D721Med (cell line): ENCODE measurements at places on chromosomes 3 and 15.

GRCh38 chr3:152455989-152456388 lies 187.3 kb downstream of the MBNL1 start:
- no peak for DNase-seq

GRCh38 chr3:76866729-76867408 lies 173.0 kb upstream of the ROBO2 start:
- DNase-seq, result no peak

DNA sequence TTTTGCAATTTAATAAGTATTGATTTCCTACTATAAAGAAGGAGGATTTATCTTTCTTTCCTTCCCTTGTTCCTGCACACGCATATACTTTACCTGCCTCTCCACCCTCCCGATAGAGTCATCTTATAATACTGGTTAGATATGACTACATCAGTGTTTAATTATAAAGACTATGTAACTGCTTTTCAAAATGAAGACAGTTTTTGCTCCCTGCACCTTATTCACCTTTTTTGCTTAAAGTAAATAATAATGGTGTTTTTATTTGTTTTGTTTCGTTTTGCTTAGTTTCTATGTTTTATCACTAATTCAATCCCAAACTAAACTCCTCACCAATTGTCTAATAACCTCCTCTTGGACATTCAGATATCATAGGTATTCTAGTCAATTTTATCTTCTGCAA lies 101.9 kb upstream of the RORA start:
- no peak for DNase-seq

GRCh38 chr3:179196098-179196497 lies 47.9 kb downstream of the PIK3CA start:
- DNase-seq, result no peak

DNA sequence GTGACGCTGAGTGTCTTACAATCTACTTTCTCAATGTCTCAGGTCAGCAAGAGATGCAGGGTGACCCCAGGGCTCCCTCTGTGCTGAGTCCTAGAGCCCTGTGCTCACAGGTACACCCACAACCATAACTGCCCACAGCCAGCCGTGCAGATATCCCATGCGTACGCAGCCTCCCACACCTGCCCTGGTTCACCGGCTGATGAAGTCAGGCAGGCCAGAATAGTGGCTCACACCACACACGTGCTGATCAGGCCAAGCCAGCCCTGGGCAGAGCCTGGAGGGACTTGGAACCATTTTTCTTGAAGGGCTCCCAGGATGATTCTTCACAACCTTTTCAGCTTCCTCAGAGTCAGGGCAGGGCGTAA lies 63.6 kb upstream of the RPL32 start:
- no peak for DNase-seq

DNA sequence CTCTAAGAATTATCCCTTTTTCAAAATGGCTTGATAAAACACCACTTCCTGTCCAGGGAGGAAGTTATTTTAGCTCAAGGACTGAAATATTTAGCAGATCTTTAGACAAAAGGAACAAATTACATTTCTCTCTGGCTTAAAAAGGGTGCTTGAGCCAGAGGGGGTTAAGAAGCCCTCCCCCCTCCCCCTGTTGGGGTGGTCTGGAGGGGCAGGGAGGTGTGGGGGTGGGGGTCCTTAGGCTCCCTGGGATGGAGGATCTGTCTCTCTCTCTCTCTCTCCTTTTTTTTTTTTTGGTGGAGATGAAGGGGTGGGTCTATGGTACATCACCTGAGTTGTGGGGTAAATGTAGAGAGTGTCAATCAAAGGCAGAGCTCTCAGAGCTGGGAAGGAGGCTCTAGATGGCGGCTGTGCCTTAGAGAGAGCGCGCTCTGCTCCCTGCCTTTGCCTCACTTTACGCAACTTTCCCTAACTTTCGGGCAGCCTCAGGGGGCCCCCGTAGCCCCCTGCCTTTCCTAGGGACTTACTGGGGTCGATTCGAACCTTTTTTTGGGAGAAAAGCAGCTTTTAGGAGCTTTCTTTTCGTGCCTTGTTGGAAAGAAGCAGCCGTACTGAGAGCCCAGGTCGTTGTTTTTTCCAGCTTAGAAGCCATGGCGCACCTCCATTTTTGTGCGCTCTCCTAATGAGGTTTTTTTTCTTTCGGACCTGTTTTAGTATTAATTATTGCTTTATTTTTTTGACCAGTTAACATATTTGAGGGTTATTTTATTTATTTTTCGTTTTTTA lies at the start of gene CHD2:
Gene CHD2 (plus strand): TSS at position 377 of the 783 bp plus-strand sequence. CDS start 914 bp downstream, outside the sequence.
- no peak for DNase-seq

DNA sequence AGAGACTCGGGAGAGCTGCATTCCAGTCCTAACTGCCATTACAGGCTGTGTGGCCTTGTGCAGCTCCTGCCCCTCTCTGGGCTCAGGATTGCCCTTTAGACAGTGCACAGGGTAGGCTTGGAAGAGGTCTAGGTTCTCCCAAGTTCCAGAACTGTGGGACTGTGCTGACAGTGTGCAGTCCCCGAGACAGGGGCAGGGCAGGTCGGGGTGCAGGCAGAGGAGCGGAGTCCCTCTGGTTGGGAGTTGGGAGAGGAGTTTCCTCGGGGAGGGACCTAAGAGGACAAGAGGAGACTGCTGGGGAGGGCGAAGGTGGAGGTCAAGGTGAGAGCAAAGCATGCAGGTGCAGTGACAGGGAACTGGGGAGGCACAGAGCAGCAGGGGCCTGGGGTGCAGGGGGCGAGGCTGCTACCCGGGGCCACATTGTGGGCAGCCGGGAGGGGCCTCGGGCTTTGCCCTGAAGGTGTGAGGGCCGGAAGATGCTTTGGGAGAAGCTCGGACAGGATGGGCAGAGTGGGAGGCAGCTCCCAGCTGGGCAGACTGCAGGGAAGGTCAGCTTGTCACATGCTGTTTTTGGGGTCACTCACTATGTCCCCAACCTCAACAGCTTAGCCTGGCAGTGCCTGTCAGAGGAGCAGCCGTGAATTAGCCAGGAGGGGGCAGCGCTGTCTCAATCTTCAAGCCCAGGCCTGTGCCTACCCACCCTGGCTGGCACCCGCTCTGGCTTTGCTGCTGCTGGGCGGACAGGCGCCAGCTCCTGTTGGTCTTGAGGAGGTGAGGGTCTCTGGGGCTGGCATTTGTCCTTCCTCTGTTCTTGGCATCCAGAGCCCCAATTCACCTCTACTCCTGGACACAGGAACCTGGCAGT lies 15.4 kb upstream of the CSPG4 start:
- DNase-seq, result peak; percentile 68

DNA sequence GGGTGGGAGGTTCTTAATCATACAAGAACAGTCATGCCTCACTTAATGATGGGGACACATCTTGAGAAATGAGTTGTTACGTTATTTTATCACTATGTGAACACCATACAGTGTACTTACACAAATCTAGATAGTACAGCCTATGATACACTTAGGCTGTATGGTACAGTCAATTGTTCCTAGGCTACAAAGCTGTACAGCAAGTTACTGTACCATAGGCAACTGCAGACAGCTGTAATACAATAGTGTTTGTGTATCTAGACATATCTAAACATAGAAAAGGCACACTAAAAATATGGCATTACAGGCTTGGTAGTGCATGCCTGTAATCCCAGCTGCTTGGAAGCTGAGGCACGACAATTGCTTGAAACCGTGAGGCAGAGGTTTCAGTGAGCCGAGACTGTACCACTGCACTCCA lies 55.7 kb upstream of the PLXND1 start:
- no peak for DNase-seq

GRCh38 chr15:76979996-76980520 lies 14.9 kb upstream of the PSTPIP1 start:
- DNase-seq, result no peak

- DNase-seq, result no peak
Observed at GRCh38 chr15:32803631-32804030, 85.8 kb downstream of the GREM1 start.

DNA sequence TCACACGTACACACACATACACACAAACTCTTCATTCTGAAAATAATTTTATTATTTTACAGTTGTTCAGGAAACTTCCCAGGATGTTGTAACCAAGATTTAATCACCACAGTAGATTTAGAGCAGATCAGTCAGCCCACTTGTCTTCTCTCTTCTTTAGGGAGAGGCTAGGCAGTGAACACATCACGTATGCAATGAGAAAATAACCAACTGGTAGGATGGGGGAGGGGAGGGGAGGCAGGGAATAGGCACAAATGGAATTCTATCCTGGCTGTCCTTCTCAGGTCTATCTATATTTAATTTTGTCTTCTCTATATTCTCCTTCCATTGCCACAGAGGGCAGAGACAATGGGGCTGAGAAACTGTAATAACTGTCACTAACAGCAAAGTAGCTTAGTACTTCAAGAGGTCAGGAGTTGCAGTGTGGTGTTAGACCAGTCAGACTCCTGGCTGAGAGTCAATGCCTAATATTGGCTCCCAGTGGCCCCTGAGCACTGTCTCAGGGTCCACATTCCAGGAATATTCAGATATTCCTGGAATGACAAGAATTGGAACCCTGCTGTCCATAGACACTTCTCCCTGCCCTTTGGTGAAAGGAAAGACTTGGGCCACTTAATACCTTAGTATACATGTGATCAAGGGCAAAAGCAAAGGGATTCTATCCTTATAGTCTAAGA lies 2.6 kb upstream of the HCLS1 start:
- no peak for DNase-seq

GRCh38 chr3:194045289-194045688 lies 90.7 kb upstream of the HES1 start:
- DNase-seq, result no peak

DNA sequence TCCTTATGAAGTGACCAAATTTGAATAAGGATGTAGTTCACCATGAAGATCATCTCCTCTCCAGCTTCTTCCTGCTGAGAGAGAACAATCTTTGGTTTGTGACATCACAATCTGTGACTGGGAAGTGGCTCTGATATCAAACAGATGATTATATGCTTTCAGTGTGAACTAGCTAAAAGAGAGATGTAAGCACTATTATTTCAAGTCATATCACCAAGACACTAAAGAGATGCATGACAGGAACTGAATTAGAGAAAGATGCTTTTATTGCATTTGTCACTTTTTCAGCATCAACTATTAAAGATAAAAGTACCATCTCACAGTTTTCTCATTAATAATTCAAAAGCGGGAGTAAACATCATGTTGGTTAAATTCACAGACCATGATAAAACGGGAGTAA lies 3.5 kb downstream of the CHRM5 start:
- no peak for DNase-seq

- DNase-seq, result no peak
Observed at GRCh38 chr15:85619992-85620689, 174.6 kb downstream of the KLHL25 start.

GRCh38 chr3:17634201-17634600 lies 108.2 kb downstream of the TBC1D5 start:
- DNase-seq, result no peak

DNA sequence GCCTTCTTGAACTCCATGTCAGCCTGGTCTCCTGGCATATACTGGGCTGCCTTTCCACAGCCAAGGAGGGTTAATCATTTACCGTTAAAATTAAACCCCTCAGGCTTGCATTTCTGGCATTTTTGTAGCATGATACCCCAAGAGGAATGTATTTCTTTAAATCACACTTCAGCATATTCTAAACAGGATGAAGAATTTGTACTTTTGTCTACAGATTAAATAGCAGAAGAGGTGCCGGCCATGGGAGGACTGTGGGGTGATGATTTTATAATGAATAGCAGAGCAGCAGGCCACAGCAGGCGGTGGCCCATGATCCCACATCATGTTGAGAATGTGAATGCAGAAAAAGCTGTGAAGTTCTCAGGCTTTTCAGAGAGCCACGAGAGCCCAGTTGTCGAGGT lies 90.2 kb downstream of the ARNT2 start:
- DNase-seq, result no peak

GRCh38 chr3:124064050-124064449 lies 72.1 kb upstream of the ROPN1 start:
- DNase-seq, result no peak

GRCh38 chr15:48298914-48299313 lies 32.3 kb upstream of the DUT start:
- no peak for DNase-seq

GRCh38 chr3:178513546-178514380 lies 22.5 kb upstream of the KCNMB2 start:
- no peak for DNase-seq

DNA sequence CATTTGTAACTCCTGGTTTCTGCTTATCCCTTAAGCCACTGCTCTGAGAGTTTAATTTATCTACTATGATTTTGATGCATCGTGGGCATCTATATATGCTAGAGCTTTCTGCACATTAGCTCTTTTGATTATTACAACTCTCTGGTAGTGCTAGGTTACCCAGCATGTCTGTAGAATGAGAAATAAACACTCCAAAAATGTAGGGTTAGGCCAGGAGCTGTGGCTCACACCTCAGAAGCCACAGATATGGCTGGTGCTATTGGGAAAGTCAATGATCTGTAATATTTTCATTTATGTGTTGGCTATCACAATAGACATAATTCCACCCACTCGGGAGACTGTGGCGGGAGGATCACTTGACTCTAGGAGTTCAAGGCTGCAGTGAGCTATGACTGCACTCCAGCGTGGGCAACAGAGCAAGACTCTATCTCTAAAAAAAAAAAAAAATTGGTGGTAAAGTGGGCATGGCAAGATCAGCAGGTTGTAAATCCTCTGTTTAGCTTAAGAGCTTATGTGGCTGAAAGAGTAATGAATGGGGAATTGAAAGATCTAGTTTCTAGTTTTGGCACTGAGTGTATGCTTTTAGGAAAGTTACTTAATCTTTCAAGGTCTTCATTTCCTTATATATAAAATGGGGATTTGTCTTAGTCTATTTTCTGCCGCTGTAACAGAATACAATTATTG lies 6.3 kb downstream of the TIGIT start:
- DNase-seq, result no peak

DNA sequence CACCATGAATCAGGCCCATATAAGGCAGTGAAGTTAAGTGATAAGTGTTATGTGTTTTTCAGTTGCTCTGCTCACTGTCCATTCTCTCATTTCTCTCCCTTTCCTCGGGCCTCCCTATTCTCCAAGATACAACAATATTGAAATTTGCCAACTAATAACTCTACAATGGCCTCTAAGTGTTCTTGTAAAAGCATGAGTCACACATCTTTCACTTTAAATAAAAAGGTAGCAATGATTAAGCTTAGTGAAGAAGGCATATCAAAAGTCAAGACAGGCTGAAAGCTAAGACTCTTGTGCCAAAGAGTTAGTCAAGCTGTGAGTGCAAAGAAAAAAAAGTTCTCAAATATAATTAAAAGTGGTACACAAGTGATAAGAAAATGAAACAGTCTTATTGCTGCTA lies 675.4 kb downstream of the OTOL1 start:
- DNase-seq, result no peak
